ENCODE measurements at places on chromosomes 16 and 17.

GRCh38 chr17:50685334-50685665, 22.4 kb downstream of the ANKRD40 start:
- DNase-seq: no peak

DNA sequence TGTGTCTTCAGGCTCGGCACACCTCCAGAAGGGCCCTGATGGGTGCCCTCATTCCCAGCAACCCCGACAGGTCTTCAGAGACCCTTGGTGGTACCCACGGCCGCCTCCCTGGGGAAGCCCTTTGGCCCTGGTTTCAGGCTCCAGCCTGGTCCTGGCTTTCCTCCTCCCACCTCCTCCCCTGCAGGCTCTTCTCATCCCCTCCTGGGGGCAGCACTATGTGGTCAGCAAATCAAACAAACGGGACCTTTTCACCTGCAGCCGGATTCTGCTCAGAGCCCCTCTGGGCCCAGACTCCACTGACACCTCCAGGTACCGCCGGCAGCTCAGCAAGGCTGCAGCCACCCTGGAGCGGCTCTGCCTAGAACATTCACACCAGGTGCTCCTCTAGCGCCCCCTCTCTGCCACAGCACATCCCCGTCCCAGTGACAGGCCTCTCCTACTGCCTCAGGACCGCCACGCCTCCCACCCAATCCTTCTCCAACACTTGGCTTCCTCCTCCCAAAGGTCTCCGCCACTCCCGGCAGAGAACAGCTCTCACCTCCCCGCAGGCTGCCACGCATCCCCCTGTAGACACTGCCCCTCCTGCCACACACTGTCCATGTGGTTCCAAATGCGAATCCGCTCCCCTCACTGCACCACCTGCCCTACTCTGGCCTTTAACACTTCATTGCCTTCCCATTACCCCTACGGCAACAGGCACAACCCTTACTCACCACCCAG, 12.0 kb downstream of the CORO7 start:
- no peak for DNase-seq

- peak; percentile 94 for DNase-seq
Observed at GRCh38 chr16:14501331-14502255, 128.5 kb downstream of the PARN start.

DNA sequence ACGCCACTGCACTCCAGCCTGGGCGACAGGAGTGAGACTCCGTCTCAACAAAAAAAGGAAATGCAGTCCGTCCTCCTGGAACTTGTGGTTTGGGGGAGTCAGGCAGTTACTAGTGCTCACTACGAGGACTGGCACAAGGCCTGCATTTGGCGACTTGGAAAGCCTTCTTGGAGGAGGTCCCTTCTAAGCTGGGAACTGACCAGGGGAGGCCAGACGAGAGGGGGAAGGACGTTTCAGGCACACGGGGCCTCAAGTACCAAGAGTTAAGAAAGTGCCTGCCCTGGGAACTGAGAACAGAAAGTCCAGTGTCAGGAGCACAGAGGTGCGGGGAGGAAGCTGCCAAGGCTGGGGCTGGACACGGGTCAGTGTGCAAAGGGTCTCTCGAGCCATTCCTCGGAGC, 89.9 kb downstream of the ABR start:
- DNase-seq: no peak

DNA sequence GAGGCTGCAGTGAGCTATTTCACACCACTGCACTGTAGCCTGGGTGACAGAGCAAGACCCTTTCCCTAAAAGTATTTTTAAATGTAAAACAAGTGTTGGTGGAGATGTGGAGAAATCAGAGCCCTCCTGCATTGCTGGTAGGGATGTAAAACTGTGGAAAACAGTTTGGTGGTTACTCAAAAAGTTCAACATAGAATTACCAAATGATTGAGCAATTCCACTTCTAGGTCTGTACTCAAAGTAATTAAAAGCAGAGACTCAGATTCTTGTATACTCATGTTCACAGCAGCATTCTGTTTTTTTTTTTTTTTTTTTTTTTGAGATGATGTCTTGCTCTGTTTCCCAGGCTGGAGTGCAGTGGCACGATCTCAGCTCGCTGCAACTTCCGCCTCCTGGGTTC, 141.8 kb downstream of the PITPNC1 start:
- DNase-seq: no peak

DNA sequence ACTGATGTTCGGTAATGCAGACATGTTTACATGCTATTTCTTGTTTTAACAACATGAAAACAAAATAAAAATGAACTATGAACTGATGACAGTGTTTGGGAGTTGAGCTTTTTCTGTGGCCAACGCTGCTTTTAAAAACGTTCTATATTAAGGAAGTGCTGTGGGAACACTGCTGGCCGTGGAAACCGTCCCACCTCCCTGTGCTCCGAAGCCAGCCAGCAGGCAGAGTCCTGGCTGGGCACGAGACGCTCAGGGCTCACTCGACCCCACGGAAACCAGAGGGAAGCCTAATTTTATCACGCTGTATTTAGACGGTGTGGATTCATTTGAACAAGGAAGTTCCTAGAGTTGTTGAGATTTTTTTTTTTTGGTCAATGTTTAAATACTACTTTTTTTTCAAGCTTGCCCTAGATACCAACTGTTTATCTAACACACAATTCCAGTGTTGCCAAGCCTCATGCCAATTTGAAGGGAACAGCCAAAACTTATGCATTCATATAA, 25.8 kb downstream of the ADCY9 start:
- DNase-seq: no peak

DNA sequence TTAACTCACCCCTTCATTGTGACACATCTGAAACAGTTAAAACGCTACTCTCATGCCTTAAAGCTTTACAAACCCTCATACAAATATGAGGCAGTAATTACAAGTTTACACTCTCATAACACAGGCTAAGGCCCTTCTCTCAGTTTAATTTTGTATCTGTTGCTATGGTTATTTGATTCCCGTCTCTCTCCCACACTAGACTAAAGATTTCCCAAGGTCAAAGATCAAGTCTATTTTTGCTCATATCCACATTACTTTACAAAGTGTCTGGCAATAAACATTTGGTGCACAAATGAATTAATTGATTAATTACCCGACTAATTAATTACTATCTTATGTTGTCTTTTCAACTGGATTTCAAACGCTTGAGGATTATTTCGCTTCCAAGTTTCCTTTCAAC, 86.4 kb upstream of the MYOCD start:
- DNase-seq: no peak

DNA sequence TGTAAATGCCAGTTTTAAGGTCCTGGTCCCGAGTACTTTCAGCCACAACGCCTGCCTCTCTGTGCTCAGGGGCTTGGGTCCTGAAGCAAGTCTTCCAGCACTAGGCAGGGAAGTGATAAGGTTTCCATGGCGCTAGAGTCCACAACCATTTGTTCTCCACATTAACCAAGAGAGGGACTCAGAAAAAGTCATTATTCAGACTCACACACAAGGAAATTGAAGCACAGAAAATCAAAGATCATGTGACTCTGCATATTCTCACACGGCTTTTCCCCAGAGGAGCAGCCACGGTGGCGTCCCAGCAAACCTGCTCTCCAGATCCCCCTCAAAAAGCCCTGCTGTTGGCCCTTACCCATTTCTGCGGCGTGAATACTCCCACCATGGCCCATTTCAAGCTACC, 9.7 kb downstream of the ENPP7 start:
- no peak for DNase-seq

GRCh38 chr17:74514632-74515334, 16.5 kb downstream of the CD300LB start:
- no peak for DNase-seq

- DNase-seq: no peak
Observed at GRCh38 chr17:8055851-8056231, 17.0 kb downstream of the ALOX15B start.

- DNase-seq: no peak
Observed at GRCh38 chr17:41171886-41172285, 3.9 kb upstream of the KRTAP4-3 start.

- DNase-seq: peak; percentile 38
Observed at GRCh38 chr16:81163671-81164070, 67.5 kb upstream of the GCSH start.

DNA sequence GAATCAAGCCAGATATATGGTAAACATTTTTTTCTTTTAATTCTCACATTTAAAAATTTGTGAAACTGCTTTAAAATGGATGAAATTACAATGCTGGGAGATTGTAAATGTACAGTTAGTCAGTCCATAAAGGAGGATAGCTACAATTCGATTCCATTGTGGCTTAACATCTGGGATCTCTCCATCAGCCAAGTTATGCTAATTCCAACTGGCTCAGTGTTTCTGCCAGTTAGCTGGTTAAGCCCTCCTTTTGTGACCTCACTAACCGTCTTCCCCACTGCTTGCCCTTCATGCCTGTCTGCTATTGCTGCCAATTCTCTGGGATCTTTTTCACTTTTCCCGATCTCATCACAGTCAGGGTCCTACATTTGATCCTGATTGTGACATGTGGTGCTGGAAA, 1347.6 kb downstream of the CDH11 start:
- no peak for DNase-seq

DNA sequence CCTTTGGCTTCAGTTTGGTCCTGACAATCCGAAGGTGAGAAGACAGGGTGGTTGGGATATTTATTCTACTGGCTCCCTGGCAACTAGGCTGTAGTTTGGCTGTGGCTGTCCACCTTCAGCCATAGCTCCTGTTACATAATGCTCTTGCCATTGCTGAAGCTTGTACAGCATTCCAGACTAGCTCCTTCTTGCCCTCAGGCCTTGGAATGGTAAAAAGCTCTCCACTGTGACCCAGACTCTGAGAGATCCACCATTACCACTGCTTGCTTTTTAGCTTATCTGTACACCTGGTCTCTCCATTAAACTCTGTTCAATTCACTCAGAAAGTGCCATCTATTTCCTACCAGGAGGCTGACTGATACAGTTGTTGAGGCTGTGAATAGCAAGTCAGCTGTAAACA, 231.8 kb upstream of the MON1B start:
- no peak for DNase-seq

DNA sequence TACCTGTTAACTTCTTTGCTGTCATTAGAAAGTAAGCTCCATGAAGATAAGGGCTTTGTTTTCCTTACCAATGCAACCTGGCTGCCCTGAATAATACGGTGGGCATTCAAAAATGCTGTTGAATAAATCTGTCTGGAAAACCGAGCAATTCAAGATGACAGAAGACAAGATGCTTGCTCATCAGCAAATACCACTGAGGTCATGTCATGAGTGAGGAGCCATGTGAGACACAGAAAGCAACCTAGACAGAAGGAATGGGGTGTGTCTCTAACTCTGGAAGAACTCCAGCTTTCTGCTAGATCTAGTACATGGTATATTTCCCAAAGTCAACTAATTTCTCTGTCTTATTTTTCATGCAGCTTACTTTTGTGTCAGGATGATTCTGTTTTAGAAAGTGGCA, 64.2 kb downstream of the STH start:
- DNase-seq: peak; percentile 86

DNA sequence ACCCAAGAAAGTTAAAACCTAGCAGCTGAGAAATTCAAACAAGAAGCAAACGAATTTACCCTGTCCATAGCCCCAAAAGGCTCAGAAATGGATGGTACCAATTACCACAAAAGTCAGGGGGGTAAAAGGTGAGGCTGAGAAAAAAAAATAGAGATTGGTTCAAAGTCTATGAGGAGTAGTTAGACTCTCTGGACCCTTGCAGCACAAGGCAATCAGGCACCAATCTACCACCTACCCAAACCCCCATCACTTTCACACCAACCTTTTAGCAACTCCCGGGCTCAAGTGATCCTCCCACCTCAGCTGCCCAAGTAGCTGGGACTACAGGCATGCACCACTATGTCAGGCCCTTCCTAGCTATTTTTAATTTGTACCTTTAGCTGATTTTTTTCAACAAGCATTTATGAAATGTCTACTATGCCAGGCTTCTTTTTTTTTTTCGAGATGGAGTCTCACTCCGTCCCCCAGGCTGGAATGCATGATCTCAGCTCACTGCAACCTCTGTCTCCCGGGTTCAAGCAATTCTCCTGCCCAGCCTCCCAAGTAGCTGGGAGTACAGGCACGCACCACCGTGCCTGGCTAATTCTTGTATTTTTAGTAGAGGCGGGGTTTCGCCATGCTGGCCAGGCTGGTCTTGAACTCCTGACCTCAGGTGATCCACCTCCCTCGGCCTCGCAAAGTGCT, 40.8 kb downstream of the USP32 start:
- DNase-seq: no peak
